Right kidney (tissue), 9 donors: ENCODE measurements at places on chromosomes 2 and 18.

GRCh38 chr18:62868645-62869044 lies 153.3 kb downstream of the PHLPP1 start:
- no peak for DNase-seq

DNA sequence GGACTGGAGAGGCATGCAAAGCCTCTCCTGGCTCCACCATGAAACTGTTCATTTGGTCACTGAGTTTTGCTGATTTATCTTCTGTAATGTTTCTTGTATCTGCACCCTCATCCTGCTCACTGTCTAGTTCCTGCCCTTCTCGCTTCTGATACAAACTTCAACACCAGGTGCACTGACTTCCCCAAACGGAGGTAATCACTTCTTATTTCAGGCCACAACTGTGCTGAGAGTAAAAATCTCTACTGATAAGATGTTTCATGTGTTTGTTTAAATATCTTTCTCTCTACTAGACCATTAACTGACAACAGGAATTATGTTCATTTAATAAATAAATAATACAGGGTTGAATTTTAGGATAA lies 10.9 kb upstream of the NT5C1B start:
- no peak for DNase-seq

GRCh38 chr2:202442882-202443281 lies 66.8 kb downstream of the BMPR2 start:
- DNase-seq = no peak

GRCh38 chr2:121479882-121480522 lies 50.7 kb upstream of the RNU4ATAC start:
- no peak for DNase-seq
